Activated naive CD4-positive, alpha-beta T cell treated with anti-CD3 and anti-CD28 coated beads, Interleukin-2, amount 50 U/mL, for 72 hours (primary cell): ENCODE measurements at places on chromosomes 2 and 18.
A peak's percentile ranks its signal among the peaks of the same experiment; 100 is the strongest.

DNA sequence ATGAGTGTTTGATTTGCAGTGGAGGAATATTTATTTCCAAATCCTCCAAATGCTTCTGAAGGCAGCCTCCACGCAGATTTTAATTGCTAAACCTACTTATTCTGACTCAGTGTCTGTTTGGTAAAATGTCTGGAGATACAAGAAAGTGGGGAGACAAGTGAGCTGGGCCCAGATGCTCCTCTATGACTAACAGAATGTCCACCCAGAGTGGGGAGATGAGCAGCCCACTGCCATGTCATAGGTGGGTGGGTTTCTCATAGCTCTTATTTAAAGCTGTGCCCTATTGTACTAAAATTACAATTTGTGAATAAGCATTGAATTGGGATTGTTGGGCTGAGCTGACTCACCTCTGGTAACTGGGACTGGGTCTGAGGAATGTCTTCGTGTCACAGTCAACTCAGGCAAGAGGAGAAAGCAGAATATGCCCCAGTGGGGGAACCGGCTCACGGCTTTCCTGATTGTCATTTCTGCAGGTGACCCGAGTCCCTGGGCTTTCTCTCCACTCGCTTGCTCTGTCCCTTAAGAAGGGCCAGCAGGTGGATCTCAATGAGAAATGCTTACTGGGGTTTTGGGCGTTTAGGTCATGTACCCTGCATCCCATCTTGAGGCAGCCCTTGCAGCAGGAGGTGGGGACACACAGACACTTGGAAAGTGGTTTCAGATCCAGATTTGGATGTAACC lies 116.3 kb upstream of the SPRED2 start:
- no peak for DNase-seq

GRCh38 chr18:58391932-58392323 lies 237.0 kb downstream of the ALPK2 start:
- no peak for DNase-seq

GRCh38 chr2:18423636-18424035 lies 136.8 kb downstream of the RDH14 start:
- DNase-seq = no peak

DNA sequence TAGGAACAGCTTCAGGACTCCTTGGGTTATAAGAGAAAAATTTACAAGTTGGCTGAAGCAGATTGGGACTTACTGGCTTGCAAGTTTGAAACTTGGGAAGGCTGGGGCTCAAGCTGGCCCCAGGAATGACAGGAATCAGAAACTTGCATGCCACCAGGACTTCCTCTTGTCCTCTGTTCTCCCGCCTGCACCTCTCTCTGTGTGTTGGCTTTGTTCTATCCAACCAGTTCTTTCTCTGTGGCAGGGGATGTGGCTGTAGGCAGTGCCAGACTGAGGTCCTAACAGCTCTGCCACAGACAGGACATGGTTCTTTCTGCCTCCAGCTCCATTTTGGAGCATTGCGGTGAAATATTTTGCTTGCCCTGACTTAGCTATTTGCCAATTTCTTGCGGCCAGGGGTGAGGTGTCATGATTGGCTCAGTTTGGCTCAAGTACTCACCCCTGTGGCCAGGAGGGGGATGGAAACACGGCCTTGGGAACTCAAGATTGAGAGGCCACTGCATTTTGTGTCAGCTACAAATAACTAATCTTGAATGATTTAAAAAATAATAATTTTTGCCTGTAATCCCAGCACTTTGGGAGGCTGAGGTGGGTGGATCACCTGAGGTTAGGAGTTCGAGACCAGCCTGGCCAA lies 48.9 kb downstream of the MEP1B start:
- DNase-seq = no peak

DNA sequence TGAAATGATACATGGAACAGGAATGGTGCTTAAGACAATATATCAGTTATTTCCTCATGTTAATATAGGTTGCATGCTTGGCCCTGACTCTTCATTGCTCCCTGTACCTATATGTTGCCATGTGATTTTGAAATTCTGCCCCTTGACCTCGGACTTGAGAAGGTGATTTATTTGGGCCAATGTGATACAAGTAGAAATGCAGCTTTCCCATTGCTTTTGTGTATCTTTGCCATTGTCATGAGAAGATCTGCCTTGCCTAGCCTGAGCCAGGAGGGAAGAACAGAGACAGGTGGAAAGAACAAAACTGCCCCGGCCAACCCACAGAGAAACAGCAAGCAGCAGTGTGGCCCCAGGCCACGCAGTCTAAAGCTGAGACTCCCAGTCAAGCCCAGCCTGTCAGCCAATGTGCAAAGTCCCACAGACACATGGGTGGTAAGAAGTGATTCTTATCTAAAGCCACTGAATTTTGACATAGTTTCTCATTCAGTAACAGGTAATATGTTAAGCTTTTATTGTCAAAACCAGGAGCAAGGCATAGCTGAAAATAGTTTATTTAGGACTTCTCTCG lies 245.7 kb upstream of the RND3 start:
- DNase-seq = no peak

DNA sequence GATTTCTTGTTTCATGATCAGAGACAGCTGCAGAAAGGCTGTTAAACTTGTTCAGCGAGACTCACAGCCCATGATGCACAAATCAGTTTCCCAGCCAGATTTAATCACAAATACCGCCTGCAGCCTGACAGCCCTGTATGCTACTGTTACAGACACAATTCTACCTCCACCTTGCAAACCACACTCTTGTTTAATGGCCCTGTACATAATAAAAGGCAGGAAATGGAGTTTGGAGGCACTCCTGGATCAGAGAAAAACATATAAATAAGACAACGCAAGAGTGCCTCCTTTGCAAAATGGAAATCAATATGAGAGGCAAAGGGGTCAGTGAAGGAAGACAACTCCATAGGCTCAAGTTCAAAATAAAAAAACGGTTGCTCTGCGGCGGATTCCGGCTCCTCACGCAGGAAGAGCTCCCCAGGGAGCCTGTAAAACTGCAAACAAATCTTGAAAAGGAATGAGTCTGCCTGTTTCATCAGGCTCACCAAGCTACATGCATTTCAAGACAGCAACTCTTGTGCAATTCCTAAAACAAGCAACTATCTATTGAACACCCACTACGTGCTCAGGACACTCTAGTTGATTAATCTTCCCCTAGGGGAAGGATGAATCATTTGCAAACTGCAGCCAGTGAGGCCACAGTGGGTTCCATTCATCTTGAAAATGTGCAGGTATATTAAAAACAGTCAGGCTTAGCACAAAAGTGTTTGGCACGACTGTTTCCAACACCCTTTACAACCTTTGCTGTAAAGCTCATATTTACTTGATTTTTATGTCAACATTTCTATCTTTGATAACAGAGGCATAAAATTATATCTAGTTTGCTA lies 37.5 kb downstream of the TBC1D8 start:
- no peak for DNase-seq

GRCh38 chr2:239283961-239284795 lies 116.6 kb downstream of the HDAC4 start:
- DNase-seq = no peak

- DNase-seq = no peak
Observed at GRCh38 chr2:6692819-6693218, 172.9 kb downstream of the CMPK2 start.

GRCh38 chr2:105274046-105274445 lies 32.5 kb downstream of the GPR45 start:
- DNase-seq = no peak

- DNase-seq = no peak
Observed at GRCh38 chr2:30181176-30181575, 34.4 kb downstream of the YPEL5 start.

GRCh38 chr18:79950515-79951341 lies 725 bp downstream of the SLC66A2 start:
- DNase-seq = no peak

DNA sequence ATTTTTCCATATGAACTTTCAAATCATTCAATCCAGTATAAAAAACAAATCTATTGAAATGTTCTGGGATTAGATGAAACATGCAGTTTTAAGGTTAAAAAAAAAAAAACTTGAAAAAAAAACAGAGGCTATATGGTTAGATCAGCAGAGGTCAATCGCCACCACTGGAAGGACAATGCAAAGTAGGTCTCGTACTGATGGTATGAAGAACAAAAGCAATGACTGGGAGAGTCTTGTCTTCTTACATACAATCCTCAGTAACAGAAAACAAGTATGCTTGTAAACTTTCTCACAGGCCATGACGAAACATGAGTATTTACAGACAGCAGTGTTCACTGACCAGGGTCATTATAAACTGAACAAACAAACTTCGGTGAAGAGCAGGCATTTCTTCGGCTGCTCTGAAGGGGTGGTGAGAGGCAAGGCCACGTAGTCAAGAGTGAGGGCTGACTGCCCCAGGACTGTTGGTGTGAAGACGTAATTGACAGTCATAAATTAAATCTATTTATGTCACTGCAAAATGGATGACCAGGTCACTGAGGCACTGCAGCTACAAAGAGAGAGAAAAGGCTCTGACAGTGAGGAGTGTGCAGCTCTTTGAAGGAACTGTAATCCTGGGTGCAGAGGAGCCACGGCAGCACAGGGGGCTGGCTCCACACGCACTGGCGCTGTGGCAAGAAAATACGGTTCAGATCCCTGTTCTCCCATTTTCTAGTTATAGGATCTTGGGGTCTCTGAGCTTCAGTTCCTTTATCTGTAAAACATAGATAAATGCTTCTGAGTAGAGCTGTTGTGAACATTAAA lies 60.0 kb downstream of the NXPH2 start:
- DNase-seq = no peak

GRCh38 chr2:46050027-46050426 lies 247.2 kb upstream of the EPAS1 start:
- DNase-seq = no peak

GRCh38 chr18:2201036-2201600 lies 370.2 kb downstream of the METTL4 start:
- DNase-seq = no peak

DNA sequence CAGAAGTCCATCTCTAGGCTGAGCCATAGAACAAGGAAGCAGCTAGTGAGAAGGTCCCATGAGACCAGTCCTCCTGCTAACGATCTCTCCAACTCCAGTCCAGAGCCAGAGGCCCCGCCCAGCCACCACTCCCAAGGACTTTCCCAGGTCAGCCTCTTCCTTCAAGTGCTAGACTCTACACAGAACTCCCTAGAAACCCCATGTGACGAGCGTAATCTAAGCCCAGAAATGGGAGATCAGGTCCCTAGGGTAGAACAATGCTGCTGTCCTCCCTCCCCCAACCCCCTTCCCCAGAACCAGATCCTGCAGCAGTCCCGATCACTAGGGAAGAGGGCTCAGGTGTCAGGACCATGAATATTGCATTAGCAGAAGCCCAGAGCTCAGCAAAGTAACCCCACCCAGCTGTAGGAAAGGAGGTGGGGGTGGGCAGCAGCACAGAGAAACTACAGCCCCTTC lies 6.9 kb downstream of the DCTN1 start:
- DNase-seq = no peak

GRCh38 chr2:176159663-176160250 lies 2.6 kb downstream of the HOXD3 start:
- DNase-seq = no peak

GRCh38 chr18:79434607-79435401 lies 39.1 kb downstream of the NFATC1 start:
- no peak for DNase-seq

DNA sequence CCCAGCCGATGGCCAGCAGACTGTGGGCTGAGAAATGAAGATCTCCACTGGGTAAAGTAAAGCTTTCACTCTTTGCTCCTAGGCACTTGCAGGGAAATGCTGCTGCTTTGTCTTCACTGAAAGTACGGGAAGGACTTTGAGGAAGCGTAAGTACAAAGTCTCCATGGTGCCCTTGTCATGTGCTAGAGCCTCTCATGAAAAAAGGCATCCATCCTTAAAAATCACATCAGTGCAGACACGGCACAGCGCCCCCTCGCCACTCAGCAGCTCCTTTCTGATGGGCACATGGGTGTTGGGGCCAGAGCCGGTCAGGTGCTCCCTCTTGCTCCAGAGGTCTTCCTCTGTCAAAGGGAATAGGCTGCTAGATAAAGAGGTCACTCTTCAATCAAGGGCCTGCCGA lies 109.0 kb upstream of the STPG4 start:
- DNase-seq = no peak

- DNase-seq = no peak
Observed at GRCh38 chr2:128640845-128641360, 322.2 kb upstream of the HS6ST1 start.

DNA sequence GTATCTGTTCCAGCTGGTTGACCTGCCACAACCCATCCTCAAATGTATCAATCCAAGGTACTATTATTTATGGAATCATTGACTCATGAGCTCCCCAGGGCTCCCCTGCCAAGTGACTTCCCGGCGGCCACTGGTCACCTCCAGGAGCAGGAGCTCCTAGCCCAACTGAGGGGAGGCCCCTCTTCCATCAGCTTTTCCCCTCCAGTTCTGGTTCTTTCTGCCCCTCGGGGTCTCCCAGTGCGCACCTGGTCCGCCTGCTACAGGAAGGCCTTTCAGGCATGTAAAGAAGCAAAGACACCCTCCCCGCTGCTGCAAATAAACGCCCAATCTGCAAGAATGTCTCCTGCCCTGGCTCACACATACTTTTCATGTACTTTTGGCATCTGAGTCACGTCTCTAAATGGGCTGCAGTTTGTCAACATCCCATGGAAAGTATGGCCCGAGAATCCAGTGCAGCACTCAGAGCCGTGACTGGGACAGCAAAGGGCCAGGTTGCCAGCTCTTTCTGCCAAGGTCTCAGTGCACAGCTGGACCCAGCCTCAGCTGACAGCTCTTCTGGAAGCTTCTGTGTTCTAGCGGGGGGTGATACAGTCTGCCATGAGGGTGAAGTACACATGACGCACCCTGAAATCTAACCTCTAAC lies 41.4 kb downstream of the KLHL29 start:
- DNase-seq = no peak

GRCh38 chr2:65430603-65431420 lies 1.6 kb downstream of the SPRED2 start:
- peak; percentile 65 for DNase-seq

GRCh38 chr2:113791697-113792590 lies 35.5 kb upstream of the SLC35F5 start:
- DNase-seq = no peak

DNA sequence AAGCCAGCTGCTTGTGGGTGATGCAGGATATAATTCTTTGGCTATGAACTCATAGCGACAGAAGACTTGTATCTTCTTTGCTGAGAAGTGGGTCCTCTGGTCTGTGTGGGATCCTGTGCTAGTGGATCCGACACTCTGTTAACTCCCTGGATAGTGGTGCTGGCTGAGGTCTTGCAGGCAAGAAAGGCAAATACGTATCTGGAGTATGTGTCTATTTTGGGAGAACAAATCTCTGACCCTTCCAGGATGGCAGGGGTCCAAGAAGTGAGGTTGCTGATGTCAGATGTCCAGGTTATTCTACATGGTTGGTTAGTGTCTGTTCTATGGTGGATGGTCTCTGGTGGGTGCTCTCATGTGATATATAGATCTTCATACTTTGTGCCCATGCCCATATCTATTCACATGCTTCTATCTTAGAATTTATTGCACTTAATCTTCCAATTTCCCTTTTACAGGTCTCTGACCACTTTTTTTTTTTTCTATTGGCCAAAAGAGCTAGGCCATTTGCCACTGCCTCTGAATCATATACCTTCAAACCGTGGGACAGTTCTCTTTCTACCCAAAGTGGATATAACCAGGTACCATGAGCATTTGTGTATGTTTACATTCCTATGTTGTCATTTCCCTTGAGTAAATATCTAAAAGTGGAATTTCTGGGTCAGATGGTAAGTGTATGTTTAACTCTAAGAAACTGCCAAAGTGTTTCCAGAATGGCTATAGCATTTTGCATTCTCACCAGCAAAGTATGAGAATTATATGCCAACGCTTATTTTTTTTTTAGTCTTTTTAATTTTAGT lies 45.1 kb upstream of the RBMS1 start:
- no peak for DNase-seq

- no peak for DNase-seq
Observed at GRCh38 chr18:47790036-47790435, 140.4 kb downstream of the SMAD2 start.
